ENCODE measurements at places on chromosomes 5 and 9. TPM values are rescaled to one million over a fixed set of nuclear protein-coding genes. Genes with fewer than 3 reads are reported as not detected.

SH3RF2 gene
- total RNA-seq = 7.7 TPM

TAF11L5 gene
- total RNA-seq = not detected

PRDM9 gene
- not detected for total RNA-seq

CCNJL gene
- total RNA-seq = 3.3 TPM

TRAF1 gene
- total RNA-seq = 2.1 TPM

ABLIM3 gene
- total RNA-seq = 4.2 TPM

TRIO gene
- total RNA-seq = 191 TPM

QRFP gene
- not detected for total RNA-seq

SLC34A3 gene
- total RNA-seq = not detected

SERF1B gene
- 11.9 TPM for total RNA-seq

FRMPD1 gene
- under 0.01 TPM for total RNA-seq

MAMDC2 gene
- 0.30 TPM for total RNA-seq

AHRR gene
- 10.7 TPM for total RNA-seq

SPRY4 gene
- total RNA-seq = 11.3 TPM

PIP5KL1 gene
- 2.3 TPM for total RNA-seq

SYNPO gene
- total RNA-seq = 15.4 TPM

TEX48 gene
- not detected for total RNA-seq

PCDHB15 gene
- total RNA-seq = 0.28 TPM

BNC2 gene
- total RNA-seq = 20.6 TPM

CYLC2 gene
- not detected for total RNA-seq

PCDHGA5 gene
- 0.92 TPM for total RNA-seq

BARHL1 gene
- not detected for total RNA-seq

C9 gene
- 0.46 TPM for total RNA-seq

PCDHA9 gene
- total RNA-seq = under 0.01 TPM

ARL14EPL gene
- not detected for total RNA-seq

GABRP gene
- total RNA-seq = not detected

LRRC19 gene
- not detected for total RNA-seq

CD72 gene
- total RNA-seq = 1.2 TPM

CD14 gene
- total RNA-seq = 0.59 TPM

AQP7 gene
- not detected for total RNA-seq

COL27A1 gene
- total RNA-seq = 19.4 TPM

RNF183 gene
- not detected for total RNA-seq

BSPRY gene
- total RNA-seq = not detected

IL11RA gene
- total RNA-seq = 9.0 TPM

SOHLH1 gene
- total RNA-seq = not detected

ATP6V1G1 gene
- 123 TPM for total RNA-seq

ANXA2R gene
- total RNA-seq = 1.2 TPM

GZMA gene
- not detected for total RNA-seq

PCSK5 gene
- total RNA-seq = 10.7 TPM

TMC1 gene
- 0.28 TPM for total RNA-seq

GRM6 gene
- not detected for total RNA-seq

SPTAN1 gene
- total RNA-seq = 280 TPM

CMBL gene
- total RNA-seq = 21.1 TPM

FAM78A gene
- 0.74 TPM for total RNA-seq

CLPTM1L gene
- 278 TPM for total RNA-seq

LTC4S gene
- 0.59 TPM for total RNA-seq

Data from smooth muscle cell of the umbilical artery (primary cell).